ENCODE measurements at places on chromosomes 5 and 9.

DNA sequence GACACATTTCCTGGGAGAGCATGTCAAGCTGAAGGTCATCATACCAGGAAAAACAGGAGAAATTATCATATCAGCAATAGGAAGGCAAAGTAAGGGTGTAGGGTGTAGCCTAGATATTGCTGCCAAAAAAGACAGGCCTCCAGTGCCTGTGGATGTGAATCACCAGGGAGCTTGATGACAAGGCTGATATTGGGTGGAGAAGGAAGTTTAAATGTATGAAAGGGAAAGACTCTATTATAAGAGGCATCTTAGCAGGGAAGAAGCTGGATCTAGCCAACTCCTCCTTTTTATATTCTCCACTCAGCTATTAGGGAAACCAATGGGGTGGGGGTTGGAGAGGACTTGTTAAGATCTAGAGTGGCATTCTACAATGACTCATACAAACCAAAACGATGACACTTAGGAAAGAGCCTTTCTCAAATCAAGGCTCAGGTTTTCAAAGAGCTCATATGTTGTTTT lies 13.4 kb upstream of the TXNDC8 start:
- no peak for DNase-seq

DNA sequence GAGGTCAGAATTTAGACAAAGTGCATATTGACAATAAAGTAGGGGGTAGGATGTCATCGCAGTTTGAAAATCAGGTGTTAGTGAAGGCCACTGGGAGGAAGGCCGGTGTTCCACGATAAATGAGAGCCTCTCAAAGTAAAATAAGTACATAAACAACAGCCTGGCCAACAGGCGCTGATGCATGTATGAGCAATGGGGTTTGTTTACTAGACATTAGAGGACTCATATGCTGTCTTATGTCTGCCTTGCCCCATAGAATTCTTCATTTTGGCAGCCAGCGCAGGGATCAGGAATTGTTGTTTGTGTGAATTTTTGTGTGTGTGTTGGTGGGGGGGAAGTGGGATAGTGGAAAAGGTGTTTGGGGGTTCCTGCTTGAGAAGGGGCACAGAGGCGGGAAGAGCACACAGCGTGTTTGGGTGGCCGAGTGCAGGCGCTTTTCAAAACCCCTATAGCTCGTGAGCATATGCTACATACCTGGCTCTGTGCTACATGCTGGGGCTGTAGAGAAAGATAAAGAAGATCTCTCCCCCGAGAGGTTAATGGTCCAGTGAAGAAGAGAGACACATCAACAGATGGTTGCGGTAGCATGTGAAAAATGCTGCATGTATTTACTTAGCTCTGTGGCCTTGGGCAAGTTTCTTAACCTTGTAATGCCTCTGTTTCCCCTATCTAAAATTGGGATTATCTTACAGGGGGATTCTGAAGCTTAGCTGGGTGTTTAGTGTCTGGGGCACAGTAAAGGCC lies 11.5 kb downstream of the SNX30 start:
- DNase-seq: no peak

DNA sequence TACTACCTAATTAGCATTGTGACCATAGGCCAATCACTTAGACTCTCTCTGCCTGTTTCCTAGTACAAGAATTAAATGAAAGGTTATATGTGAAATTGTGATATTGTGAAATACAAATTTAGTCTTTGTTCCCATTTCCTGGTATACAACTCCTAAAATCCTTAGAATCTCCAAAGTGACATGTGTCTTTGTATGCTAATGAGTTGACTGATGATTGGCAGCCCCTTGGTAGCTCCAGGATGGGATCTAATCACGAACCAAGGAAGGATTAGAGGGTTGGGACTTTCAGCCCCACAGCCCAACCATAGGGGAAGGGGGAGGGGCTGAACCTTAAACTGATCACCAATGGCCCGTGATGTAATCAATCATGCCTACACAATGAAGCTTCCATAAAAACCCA lies 31.6 kb downstream of the ATP6V0E1 start:
- no peak for DNase-seq

DNA sequence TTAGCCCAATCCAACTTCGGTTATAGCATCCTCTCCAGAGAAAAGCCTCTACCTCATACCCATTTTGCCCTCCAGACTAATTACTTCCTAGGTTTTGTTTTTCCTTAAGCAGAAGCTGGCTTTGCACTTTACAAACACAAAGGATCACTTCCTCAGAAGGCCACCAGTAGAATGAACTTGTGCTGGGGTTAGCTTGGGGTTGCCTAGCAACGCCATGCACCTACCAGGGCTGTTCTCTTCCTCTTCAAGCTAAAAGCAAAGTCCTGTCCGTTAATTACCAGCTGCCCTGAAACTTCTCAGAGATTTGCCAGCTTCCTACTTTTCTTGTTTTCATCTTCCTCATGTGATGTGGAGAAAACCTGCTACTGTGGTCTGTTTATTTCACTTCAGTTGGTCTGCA lies 132.0 kb upstream of the WWC1 start:
- DNase-seq: no peak

DNA sequence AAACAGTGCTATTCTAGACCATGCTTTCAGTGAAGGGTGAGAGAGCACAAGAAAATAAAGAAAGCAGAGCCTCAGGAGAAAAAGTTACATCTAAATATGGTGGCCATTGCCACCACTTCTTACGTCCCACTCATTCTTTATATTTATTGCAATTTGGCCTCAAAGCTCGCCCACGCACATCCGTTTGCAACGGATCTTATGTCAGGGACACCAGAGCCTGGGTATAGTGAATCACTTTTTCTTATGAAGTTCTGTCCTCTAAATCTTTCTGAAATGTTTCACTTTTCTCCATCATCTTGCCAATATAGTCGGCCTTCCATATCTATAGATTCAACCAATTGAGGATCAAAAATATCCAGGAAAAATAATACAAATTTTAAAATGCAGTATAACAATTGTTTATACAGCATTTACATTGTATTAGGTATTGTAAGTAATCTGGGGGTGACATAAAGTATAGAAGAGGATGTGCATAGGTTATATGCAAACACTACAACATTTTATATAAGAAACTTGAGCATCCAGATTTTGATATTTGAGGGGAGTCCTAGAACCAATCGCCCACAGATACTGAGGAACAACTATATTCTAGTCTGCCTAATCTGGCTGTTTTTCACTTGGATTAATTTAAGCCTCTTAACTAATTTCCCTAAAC lies 35.2 kb downstream of the GOLPH3 start:
- DNase-seq: peak; percentile 58

- DNase-seq: no peak
These were observed 246.6 kb downstream of the FSTL4 start for GRCh38 chr5:133365738-133366137.

GRCh38 chr9:111599955-111600343 lies 502 bp upstream of the PTGR1 start:
- no peak for DNase-seq

- DNase-seq: no peak
These were observed 729.3 kb downstream of the CDH18 start for GRCh38 chr5:19258686-19259085.

DNA sequence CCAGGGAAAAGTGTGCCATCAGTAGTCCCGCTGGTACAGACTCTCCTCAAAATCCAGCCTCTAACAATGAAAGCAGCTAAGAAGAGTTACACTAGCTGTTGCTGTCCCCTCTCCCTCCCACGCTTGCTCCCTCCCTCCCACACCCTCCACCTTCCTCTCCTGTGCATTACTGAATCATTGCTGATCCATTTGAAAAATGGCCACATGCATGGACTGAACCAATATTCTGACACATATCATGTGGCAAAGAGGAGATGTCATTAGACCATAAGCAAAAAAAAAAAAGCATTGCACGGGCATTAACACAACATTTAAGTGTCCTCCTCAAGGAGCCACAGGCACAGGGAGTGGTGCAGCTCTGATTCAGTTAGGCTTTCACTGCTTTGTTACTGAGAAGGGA lies 37.9 kb downstream of the LHFPL2 start:
- no peak for DNase-seq

DNA sequence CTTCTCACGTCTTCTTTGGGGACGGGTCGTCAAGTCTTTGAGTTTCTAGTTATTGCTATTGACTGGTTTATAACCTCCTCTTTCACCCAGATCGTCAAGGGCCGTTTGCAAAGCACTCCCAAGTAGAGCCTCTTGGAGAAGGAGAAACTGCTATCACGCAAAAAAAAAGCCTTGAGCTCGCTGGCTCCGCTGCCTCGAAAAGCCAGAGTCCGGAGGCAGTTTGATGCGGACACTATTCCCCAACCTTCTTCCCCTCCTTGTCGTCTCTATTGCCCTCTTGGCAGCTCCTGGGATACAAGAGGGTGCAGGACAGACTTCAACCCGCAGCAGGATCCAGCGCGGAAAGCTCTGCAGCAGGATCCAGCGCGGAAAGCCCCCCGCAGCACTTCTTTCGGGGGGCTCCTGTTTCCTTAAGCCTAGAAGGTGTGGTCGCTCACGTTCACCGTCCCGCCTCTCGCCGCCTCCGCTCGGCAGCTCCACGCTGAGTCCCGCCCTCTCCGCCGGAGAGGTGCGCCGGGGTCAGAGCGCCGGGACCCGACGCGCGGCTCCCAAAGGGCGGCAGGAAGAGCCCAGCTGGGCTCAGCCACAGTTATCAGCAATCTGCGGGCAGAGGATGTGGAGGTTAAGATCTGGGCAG lies at the start of gene PCDHAC1:
Gene PCDHAC1, plus strand, starts transcription at position 494 of the 637 bp plus-strand sequence. CDS start 594 bp downstream, outside the sequence.
- no peak for DNase-seq

GRCh38 chr9:2837915-2838314 lies 6.0 kb downstream of the PUM3 start:
- DNase-seq: no peak

DNA sequence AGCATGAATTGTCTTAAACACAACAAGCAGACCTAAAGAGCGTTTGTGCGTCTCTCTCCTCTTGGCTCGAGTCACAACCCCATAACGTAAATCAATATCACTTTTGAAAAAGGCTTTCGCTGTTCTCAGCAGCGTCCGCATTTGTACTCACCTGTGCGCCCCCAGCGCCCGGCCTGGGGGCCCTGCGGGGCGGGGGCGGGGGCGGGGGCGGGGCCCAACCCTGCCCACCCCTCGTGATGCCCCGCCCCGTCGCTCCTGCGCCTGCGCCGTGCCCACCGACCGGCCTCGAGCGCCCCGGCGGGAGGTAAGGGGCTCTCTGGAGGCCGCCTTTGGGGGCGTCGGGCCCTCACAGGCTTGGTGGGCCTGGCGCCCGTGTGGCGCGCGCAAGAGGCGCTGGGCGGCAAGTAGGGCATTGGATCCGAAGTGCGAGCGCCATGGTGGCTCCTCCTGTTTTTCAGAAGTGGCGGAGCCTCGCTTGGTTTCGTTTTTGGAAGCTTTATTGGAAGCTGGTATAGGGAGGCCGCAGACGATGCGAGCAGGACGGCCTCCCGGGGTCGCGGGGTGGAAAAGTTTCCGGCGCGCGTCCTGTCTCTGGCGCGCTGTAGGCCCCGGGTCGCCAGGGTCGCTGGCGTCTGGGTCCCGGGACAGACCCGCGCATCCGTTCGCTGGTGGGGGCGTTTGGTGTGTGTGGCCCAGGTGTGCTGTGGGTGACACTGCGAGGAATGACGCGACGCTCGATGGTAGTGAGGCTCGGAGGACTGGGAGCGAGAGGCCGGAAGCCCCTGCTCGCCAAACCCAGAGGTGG lies at the start of gene STX17:
Gene STX17, plus strand, starts transcription at position 252 of the 805 bp plus-strand sequence. CDS start 8,586 bp downstream, outside the sequence.
- peak; percentile 81 for DNase-seq

- no peak for DNase-seq
These were observed 63.7 kb downstream of the MCTP1 start for GRCh38 chr5:95221234-95221633.

DNA sequence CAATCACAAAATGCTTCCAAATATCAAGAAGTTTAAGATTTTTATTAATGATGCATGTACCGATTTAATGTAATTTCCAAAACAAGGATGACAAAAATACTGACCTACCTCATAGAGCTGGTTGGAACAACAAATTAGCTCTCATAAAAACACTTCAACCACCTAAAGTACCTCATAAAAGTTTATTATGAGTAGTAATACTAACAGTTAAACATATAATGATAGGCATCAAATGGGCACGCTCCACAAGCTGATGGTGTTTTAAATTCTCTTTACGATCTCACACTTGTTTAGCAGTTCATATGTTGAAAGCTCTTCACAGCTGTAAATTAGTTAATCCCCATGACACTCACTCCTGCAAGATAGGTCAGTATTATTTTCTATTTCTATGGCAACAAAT lies 150.0 kb upstream of the KIF2A start:
- no peak for DNase-seq

DNA sequence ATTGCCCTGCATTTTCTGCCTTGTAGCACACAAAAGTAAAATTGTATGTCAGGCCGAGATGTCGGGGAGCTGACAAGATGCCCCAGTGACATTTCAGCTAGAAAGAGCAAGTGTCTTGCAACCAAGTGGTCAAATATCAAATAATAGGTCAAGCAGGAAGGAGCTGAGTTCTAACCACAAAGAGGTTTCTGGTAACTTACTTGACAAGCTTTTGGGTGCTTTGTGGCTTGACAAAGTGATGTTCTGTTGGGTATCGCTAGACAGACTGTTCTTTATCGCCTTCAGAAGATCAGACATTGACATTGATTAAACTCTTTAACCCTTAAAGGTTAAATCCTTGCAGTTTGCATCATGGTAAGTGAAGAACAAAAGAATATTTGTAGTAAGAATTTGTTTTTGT lies 419.9 kb downstream of the CCDC171 start:
- DNase-seq: no peak

DNA sequence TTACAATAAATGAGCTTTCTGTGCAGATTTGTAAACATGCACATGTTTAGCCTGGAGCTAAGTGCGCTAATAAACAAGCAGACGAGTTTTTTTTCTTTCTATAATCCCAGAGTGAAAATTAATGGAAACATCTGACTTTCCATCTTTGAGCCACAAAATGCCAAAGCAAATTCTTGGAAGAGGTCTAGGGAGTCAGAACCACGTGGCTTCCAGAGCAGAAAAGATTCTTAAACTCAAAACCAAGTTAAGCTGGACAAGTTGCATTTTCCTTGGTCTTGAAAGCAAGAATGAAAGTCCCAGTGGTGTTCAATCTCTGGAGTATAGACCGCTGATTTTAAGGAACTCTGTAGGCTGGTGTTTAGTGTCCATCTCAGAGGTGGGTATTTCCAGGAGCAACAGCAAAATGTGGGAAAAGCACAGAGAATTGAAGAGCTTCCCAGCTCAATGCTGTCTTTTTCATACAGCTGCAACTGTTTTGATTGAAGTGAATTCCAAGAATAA lies 71.4 kb downstream of the MYO10 start:
- DNase-seq: no peak

DNA sequence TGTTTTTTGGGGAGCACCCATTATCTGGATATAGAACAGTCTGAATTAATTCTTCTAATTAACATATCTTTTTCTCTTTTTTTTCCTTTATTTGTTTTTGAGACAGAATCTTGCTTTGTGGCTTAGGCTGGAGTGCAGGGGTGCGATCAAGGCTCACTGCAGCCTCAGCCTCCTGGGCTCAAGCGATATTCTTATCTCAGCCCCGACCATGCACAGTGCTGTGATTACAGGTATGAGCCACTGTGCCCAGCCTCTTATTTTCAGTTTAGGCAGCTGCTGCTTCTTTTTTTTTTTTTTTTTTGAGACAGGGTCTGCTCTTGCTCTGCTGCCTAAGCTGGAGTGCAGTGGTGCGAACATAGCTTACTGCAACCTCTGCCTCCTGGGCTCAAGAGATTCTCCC lies 20.2 kb downstream of the UBE2R2 start:
- DNase-seq: no peak
